ENCODE measurements at places on chromosomes 16 and 17.

DNA sequence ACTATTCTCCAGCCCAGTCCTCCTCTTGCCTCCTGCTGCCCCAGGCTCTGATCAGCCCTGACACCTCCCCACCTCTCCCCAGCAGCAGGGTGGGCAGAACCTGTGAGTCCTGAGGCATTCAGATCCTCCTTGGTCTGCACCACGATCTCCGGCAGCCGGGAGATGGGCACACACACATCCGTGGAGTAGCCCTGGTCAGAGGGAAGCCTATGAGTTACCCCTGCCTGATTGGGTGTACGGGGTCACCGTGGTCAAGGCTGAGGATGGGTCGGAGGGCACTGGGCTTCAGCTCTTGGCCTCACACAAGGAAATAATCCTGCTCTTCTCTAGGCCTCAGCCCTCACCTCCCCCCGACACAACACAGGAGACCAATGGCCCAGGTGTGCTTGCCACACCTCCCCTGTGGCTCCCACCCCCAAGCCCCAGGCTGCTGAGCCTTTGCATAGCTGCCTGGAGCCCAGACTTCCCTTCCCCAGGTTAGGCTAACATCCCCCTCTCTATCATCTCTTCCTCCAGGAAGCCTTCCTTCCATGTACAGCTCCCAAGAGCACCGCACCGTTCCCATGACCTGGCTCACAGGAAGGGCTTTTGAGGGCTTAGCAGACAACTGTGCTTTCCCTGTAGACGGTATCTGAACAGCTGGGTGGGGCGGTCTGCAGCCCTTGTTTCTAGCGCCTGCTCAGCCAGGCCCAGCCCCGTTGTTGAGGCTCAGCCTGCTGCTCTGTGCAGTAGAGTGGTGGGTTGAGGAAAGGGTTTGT, 3.7 kb downstream of the LDHD start:
- no peak for DNase-seq

DNA sequence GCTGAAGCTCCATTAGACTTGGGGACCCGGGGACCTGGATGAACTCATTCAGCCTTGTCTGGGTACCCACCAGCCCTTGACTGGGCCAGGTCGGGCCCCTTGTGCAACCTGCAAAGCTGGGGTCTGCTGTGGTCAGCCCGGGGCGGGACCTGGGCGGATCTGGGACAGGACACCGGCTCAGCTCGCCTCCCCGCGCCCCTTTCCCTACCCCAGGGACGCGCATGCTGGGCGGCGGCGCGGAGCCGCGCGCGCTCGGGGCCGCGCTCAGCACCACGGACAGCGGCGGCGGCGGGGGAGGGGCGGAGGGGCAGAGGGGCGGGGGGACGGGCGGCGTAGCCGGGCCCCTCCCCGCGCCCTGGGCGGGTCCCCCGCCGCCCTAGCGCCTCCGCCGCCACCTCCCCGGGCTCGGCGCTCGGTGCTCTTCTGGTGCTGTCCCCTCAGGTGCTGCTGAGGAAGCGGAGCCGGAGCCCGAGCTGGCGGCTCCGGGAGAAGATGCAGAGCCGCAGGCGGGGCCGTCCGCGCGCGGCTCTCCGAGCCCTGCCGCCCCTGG, 7.4 kb downstream of the ACD start:
- no peak for DNase-seq

DNA sequence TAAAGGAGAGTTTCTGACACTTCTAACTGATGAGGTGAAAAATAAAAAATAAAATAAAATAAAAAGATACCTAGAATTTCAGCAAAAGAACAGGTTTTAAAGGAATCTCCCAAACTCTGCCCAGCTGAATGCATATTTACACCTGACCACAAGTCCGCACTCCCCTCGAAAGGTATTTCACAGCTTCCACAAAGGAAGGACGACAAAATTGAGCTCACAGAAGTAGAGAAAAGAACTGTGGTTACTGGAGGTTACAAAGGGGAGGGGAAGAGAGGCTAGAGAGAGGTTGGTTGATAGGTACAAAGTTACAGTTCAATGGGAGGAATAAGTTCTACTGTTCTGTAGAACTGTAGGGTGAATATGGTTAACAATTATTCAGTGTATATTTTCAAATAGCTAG, 5.0 kb downstream of the LITAF start:
- no peak for DNase-seq

DNA sequence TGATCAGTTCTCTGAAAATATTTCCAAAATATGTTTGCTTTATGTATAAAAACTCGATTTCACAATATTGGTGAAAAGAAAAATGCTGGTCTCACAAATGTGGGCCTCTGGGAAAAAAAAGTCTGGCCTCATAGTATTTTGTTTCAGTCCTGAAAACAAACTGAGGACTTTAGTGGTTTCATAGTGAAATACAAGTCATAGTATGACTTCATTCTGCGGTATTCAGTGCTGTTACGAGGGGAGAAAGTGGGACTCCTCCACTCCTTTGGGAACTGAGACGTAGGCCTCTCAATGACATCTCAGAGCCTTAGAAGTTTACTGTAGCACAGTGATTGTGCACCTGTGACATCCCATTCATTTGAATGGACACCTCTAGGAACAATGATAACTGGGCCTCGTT, 56.0 kb downstream of the CYB561 start:
- DNase-seq, result no peak

DNA sequence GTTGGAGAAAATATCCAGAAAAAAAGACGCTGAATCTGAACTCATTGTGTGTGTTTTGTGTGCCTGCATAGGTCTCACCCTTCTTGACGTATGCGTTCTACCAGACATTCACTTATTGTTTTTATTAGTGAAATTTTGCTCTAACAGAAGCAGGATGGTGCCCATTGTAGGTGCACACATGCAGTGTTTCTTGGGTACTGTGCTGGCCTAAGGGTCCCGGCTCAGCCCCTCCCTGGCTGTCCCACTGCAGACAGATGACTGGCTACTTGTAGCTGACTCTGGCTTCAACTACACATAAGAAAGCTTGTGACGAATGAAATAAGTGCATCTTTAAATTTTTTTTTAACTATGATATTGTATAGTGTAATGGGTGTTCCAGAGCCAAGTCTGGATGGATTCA, 227.0 kb downstream of the CBLN1 start:
- no peak for DNase-seq

DNA sequence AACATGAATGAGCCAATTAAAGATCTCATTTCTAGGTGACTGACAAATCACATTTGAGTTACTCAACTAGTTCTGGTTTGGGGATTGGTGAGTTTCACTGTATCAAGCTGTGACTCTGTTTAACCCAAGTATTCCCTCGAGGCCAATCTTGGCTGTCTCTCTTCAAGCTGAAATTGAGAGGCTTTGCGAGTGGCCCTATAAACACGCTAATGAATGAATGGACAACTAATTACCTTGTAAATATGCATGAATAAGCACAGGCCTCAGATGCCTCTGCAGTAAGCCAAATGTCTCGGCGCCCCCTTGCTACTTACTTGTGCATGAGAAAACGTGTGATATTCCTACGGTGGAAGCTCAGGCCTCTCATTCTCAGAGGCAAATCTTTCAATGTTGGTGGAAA, 450.3 kb upstream of the PSMD7 start:
- DNase-seq, result no peak

DNA sequence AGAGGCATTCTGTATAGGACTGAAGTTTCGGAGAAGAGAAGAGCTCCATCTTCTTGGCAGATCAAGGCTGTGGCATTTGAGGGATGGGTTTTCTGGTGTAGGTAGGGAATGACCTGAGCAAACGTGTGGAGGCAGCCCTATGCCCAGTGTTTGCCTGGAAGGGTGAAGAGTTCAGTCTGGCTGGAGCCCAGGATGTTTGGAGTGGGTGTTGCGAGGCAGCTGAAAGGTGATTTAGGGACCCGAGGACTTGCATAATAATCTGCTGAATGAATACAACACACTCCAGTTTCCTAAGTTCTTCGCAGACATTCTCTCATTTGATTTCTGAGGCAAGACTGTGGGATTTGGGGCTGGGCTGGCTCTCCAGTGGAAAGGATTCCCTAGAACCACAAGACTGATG, 186.2 kb downstream of the CYLD start:
- DNase-seq, result no peak

DNA sequence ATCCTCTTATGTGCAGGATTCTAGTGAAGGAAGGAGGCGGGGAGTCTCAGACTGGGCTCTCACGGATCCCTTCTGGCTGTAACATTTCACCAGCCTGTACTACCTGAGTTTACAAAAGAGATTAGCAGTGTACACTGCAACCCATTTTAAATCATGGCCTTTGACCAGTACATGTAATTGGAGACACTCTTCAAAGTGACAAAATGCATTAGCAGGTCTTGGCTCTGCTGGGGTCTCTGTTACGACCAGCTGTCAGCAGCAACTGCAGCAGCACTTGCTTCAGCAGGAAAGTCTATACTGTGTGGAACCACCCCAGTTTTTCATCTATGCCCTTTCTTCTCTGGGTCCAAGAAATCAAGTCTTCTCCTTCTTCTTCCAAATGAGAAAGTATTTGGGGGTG, 322.8 kb upstream of the ASIC2 start:
- DNase-seq, result no peak

- no peak for DNase-seq
Observed at GRCh38 chr17:48729335-48730239, 1.0 kb upstream of the HOXB13 start.

GRCh38 chr17:32445074-32445415, 735 bp downstream of the PSMD11 start:
- peak; percentile 18 for DNase-seq

DNA sequence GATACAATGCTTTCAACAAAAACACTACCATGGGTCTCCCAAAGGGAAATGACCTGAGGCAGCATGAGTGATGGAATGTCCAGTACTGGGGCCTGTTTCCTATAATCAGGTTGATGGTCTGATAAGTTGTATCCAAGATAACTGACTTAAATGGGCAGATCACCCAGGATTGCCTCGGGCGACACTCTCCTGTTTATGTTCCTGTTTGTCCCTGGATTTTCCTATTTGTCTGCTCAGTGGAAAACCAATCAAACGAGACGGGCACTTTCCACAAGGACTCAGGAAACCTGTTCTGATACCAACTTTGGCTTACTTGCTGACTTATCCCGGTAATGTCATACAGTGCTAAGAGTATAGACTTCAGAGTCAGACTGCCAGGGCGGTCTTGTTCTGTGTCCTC, 27.4 kb downstream of the USP43 start:
- no peak for DNase-seq

- DNase-seq, result no peak
Observed at GRCh38 chr16:15963307-15963910, 14.0 kb downstream of the ABCC1 start.

- no peak for DNase-seq
Observed at GRCh38 chr16:8594149-8594666, 3.9 kb upstream of the TMEM114 start.

DNA sequence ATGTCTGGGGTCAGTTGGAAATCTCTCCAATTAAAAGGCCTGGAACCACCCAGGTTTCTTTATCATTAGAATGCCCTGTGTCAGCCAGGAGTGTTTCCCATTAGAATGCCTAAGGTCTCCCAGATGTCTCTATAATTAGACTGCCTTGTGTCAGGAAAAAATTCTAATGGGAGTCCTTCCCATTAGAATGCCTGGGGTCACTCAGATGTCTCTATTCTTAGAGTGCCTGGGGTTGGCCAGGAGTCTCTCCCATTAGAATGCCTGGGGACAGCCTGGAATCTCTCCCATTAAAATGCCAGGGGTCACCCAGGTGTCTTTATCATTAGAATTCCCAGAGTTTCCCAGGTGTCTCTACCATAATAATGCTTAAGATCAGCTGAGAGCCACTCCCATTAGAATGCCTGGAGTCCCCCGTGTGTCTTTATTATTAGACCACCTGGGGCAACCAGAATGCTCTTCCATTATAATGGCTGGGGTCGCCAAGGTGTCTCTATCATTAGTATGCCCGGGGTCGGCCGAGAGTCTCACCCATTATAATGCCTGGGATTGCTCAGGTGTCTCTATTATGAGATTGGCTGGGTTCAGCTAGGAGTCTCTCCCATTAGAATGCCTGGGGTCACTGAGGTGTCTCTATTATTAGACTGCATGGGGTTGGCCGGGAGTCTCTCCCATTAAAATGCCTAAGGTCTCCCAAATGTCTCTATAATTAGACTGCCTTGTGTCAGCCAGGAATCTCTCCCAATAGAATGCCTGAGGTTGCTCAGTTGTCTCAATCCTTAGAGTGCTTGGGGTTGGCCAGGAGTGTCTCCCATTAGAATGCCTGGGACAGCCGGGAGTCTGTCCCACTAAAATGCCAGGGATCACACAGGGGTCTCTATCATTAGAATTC, 2254.6 kb downstream of the TP53TG3F start:
- DNase-seq, result no peak

DNA sequence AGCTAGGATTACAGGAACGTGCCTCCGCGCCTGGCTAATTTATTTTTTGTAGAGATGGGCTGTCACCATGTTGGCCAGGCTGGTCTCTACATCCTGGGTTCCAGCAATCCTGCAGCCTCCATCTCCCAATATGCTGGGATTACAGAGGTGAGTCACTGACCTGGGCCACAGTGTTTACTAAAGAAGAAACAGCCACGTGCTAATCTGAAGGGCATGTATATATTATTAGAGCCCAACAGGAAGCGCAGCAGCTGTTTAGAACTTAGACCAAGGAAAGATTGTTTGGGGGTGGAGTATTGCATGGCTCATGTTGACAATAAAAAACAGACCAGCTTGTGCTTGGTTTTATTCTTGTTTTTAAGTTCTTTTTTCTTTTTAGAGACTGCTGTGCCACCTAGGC, 60.2 kb downstream of the HAPSTR1 start:
- DNase-seq, result no peak

GRCh38 chr16:17375461-17376304, 95.1 kb downstream of the XYLT1 start:
- DNase-seq, result peak; percentile 36

- DNase-seq, result no peak
Observed at GRCh38 chr17:73315471-73315870, 3.7 kb upstream of the CDC42EP4 start.

DNA sequence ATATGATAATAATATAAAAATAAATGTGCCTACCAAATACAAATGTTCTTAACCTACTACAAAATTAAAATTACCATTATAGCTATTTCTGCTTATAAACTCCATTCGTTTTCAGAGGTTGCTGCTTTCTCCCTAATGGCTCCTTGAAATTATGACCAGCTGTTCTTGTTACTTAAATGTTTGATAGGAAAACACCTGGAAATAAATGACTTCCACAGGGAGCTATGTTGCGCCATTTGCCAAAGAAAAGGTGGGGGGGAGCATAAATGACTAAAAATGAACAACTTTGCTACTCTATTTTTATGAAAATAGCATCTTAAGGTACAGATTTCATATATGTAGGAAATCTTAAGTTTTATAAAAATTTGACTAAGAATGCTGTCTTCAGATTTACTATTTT, 157.5 kb upstream of the MON1B start:
- no peak for DNase-seq

- DNase-seq, result peak; percentile 9
Observed at GRCh38 chr16:12236589-12236988, 260.1 kb downstream of the SNX29 start.

- DNase-seq, result peak; percentile 26
Observed at GRCh38 chr16:22739077-22739476, 74.9 kb upstream of the HS3ST2 start.
